HS-27A (cell line): ENCODE measurements at places on chromosomes 1 and 21.

DNA sequence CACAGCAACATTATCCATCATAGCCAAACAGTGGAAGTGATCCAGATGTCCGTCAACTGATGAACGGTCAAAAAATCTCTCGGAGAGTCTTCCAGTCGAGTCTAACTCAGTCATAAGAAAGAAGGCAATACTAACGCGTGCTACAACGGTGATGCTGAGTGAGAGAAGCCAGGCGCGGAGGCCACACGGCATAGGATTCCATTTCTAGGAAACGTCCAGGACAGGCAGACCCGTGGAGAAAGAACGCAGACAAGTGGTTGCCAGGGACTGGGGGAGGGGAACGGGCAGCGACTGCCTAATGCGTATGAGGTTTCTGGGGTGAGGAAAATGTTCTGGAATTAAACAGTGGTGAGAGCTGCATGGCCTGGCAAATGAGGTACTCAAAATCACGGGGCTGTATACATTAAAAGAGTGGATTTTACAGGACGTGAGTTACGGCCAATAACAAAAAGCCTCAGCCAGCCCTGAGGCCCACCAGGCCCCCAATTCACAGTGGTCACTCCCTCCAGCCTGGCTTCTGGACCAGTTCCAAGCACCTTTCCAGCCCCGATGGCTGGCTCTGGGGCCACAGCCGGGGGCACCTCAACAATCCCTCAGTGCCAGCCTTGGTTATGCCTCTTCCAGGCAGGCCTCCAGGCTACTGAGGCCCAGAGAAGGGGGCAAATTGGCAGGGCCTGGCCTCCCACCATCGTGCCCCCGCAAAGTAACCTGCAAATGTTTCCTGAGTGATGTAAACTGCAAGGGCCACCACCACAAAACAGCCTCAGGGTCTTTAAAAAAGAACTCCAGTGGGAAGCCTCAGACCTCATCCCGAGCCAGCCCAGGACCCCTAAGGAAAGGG lies 3.4 kb downstream of the WNT9A start:
- no peak for DNase-seq

GRCh38 chr1:67214420-67215174 lies 48.3 kb downstream of the IL23R start:
- DNase-seq, result no peak

GRCh38 chr1:9438431-9439073 lies 100.7 kb upstream of the SLC25A33 start:
- DNase-seq, result no peak

DNA sequence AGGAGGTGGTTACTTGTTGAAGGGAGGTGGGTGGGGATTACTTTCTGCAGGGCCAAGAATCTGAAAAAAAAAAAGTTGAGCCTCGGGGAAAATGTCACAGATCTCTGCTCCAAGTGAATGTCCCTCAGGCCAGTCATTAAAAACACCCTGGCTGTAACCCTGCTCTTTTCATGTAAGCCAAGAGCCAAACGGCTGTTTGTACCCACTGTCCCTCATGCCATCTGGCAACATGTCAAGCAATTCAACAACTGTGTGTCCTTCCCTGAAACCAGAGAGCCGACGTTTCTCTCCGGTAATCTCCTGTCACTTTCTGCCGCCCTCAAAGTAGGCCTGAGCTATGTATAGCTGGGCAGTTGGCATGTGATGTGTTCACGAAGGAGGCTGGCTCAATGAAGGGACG lies 14.7 kb downstream of the CASQ2 start:
- DNase-seq, result no peak

GRCh38 chr1:216346526-216346925 lies 76.7 kb downstream of the USH2A start:
- no peak for DNase-seq

DNA sequence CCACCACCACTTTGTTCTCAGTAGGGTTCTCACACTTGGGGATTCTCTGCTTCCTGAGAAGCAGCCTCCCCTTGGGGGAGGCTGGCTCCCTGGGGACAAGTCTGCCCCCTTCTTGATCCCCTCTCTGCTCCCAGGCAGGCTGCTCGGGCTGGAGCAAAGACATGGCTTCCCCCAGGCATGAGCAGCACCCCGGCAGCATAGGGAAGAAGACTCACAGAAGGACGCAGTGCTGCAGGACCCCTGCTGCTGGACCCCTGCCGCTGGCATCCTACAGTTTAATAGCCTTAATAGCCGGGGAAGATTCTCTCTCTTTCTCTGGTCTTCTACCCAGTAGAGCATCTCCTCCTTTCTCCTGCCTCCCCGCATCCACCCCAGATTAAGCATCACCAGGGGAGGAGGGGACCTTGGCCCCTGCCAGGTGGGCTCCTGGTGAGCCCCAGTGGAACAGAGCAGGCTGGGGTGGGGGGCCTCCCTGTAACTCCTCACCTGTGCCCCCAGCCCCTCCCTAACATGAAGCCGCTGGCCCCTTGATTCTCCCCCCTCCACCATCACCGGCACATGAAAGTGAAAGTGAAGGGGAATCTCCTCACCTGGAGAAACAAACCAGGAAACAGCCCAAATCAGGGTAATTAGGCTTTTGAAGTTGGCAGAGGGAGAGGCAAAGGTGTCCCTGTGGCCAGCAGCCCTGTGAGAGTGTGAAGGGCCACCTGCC lies 2.5 kb downstream of the WNT3A start:
- DNase-seq, result no peak
